Stimulated activated CD8-positive, alpha-beta memory T cell treated with anti-CD3 and anti-CD28 coated beads, Interleukin-15, amount 100 ng/mL, for 1 hour (primary cell): ENCODE measurements at places on chromosomes 2 and 18.

- no peak for DNase-seq
Observed at GRCh38 chr18:31489311-31489710, 8.7 kb upstream of the DSG2 start.

DNA sequence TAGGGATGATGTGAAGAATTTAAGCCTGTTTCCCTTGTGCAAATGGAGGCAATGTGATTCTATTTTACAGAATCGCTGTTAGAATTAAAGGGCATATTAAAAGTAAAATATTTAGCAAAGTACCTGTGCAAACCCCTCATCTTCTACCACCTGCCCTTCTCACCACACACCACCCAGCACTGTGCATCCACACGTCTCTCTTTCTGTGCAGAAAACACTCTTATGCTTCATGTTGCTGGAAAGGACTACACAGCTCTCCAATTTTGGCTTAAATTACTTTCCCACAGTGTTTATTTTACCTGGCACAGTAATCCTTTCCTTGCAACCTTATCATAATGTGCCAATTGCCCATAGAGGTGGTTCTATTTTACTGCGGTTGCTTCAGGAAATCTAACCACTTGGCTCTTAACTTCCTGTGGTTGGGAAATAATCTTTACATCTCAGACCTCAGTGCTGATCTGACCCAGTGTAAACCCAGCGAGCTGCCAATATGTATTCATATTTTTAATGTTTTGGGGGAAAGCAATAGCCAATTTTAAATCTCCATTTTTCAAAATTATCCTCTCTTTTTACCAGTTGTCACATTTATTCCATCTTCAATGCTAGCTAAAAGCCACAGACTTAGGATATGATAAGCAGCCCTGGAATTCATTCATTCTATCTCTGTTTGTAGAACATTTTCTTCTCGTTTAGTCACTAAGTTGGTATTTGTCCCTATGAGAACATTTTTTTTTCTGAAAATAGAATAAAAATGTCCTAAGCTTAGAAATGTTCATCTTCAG, 250.9 kb downstream of the DSEL start:
- DNase-seq = no peak

DNA sequence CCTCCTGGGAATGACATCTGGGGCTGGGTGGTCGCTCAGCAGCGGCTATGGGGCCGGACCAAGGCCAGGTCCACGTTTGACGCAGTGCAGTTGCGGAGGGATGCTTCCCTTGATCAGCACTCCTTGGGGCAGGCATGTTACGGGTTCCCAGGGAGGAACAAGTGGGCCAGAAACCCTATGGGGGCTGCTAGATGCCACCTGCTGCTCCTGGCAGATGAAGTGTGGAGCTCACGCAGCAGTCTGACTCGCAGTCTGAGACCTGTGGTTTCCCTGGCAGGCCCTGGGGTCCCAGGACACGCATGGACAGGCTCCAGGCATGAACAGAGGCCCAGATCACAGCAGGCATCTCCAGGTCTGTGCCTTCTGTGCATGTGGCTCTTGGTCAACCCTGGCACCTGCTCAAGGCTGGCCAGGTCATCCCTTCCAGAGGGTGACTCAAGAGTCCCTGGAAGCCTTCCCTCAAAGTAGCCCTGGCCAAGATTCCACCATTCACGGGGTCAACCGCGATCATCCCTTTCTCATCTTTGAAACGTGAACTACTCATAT, 20.0 kb downstream of the KCNF1 start:
- DNase-seq = no peak

DNA sequence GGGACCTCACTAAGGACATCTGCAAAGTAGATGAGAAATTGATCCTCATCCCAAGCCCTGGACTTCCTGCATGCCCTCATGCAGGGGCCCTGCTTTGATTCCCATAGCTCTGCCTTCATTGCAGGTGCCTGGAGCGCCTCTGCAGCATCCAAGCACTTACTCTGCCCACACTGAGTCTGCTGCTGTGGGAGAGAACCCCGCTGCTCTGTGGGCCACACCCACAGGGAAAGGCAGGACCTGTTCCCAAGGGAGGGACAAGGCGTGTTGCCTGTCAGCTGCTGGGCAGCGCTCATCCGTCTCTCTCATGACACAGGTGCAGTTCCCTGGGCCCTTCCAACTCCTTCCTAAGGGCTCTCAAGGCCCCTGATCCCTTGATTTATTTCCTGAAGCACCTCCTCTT, 266.8 kb upstream of the SMIM21 start:
- DNase-seq = no peak

GRCh38 chr2:23900541-23901322, 26.2 kb downstream of the ATAD2B start:
- no peak for DNase-seq

- DNase-seq = no peak
Observed at GRCh38 chr2:64711252-64711800, 57.6 kb upstream of the SERTAD2 start.

GRCh38 chr2:240567872-240568677, at the start of gene RNPEPL1:
Gene RNPEPL1 (plus strand): TSS chr2:240568484. CDS start chr2:240568587, 103 bp downstream.
- no peak for DNase-seq

DNA sequence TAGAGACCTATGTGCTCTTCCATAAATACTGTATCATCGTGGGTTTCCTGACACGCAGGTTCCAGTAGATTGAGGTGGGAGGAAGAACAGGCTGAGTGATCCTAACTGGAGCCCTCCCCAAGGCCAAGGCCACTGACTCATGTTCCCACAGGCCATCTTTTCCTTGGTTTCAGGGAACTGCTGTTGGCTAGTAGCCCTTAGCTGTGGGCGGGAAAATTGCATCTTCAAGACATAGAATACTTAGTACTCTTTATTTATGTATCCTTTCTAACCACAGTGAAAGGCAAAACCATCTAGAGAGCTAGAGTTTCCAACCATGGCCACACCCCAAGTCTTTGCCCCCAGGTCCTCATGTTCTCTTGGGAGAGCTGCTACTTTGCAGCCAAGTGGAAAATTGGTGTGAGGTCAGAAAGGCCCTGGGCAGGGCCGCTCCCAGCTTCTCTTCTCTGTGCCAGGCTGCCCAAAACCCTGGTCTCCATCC, 55.9 kb downstream of the COPS8 start:
- no peak for DNase-seq

- DNase-seq = no peak
Observed at GRCh38 chr2:27431395-27431794, 3.0 kb downstream of the NRBP1 start.

DNA sequence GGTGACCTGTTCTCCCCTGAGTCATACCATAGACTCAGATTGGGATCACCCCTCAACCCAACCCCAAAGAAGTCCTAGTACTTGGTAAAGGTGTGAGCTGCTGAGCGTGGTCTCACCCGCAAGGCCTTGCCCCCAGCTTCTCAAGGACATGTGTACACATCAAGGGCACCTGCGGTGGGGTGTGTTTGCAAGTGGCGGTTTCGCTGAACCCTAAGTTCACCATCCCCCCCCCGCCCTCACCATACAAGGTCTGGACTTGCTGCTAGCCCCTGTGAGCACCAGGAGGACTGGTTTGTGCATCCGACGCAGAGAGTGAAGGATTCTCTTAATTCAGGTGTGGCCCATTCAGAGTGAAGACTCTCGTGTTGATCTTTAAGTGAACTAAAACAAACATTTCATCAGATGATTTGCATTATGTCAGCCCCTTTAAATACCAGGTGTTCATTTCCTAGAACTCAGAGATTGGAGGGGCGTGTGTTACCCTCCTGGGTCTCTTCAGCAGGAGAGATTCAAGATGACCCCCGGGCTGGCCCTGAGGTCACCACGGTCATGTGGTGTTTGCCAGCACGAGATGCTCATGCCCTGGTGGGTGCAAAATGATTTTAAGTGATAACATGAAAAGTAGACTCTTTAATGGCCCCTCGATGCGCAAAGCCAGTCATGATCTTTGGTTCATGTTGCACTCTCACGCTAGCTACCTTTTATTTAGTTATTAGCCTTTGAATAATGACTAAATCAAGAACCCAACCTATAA, 27.8 kb downstream of the MTERF4 start:
- no peak for DNase-seq

DNA sequence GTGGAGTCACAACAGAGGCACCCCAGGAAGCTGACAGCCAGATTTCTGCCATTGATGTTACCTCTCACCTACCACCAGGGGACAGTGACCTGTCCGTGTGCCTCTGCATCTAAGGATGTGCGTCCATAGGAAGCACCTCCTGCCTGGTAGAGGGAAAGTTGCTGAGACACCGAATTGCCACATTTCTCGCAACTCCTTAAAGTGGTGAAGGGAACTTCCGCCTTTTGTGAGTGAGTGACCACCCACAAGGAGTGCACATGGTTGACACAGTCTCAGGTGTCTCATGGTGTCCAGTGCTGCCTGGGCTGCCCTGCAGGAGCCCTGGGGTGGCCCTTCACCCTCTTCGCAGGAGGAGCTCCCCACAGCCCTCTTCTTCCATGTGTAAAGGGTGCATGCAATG, 201.8 kb downstream of the GBX2 start:
- no peak for DNase-seq

DNA sequence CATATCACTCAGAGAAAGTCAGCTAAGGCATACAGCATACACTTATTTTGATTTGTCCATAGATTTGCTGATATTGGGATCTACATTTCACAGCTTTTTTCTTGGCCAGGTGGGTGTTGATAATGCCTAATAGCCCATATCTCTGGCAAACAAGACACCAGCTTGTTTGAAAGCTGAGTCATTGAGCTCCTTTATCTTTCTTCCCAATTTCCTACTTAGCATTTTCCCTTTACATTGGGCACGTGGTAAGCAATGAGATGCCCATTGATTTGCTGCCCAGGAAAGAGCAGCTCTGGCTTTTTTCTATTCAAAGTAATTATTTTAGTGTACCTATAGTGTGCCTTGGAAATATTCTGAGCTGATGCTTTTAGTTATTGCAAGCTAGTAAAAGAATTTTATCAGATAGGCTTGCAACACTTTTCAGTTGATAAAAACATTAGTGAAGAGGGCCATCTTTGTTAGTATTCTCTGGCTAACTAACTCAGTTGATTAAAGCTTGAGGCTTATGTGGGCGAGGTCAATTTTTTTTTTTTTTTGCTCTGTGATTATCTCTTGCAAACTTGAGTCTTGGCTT, 79.6 kb downstream of the OSBPL6 start:
- no peak for DNase-seq

- DNase-seq = no peak
Observed at GRCh38 chr2:191574232-191574631, 103.7 kb upstream of the NABP1 start.

- DNase-seq = no peak
Observed at GRCh38 chr2:24489465-24490180, 1.4 kb upstream of the NCOA1 start.

- DNase-seq = no peak
Observed at GRCh38 chr18:37575646-37576045, 10.0 kb upstream of the CELF4 start.

DNA sequence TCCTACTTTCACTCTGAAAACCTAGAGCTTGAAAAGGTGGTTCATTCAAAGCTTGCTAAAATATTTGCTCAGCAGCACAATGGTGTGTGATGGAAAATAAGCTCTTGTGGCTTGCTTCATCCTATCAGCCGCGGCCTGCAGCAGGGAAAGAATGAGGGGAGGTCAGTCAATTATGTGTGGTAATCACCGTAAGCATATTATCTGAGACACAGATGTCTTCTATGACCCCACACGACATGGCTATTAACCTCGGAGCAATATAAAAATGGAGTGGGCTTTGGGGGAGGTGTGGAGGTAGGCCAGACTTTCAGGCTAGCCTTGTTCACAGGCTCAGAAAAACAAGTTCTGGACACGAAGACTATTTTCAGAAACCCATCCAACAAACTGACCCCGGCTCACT, 98.4 kb upstream of the SIX3 start:
- no peak for DNase-seq

DNA sequence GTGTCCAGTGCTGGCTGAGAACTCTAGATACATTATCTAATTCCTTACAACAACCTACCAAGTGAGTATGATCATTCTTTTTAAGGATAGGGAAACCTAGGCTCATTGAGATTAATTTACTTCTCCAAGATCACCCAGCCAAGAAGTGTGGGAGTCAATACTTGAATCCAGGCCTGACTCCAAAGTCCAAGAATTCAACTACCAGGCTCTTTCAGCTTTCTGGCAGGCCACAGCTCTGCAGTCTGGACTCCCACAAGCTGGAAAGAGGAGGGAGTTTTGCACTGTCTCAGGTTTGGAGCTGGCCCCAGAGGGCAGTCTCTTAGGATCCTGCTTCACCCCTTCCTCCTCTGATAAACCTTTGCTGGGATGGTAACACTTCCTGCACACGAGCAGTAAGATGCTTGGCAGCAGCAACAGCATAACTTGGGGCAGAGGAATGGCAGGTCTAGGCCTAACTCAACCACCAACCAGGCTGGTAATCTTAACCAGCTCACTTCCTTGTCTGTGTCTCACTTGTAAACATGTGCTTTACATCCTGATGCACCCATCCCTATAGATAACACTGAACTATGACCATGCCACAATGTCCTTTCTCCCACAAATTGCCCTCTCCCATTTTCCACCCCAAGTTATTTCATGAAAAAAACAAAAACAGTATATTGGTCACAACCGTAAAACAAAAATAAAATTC, 111.1 kb upstream of the ACAA2 start:
- no peak for DNase-seq

DNA sequence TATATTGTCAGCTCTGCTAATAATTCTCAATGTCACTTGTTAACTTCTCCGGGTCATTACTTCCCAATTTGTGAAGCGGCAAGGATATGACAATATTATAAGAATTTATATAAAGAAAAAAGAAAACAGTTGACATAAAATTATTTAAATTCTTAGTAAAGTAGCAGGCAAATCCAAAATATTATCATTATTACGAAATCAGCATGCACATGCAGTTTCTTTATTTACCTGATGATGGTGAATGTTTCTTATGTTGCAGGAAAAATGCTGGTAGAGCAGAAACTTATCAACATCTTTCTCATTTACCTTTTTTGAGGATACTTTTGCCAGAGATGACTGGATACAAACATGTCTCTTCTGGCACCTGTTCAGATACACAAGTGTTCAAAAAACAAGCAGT, 38.1 kb downstream of the SRBD1 start:
- no peak for DNase-seq

- DNase-seq = no peak
Observed at GRCh38 chr2:128752691-128753263, 434.1 kb upstream of the HS6ST1 start.

DNA sequence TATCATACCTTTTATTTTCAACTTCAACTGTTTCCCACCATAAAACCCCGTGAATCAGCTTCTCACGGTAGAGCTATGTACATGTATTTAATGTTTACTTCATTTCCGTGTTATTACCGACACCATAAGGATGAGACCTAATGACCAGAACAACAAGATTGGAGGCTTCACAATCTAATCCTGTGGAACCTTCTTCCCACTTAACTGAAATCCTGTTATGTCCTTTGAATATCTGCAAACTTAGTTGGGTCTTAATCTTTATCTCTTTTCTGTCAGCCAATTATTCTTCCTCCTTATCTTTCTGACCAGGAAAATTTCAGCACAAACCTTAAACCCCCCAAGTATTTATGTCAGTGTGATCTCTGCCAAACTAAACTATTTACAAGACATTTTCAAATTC, 214.4 kb downstream of the TMX3 start:
- DNase-seq = no peak

GRCh38 chr2:161063157-161063945, 96.9 kb upstream of the TANK start:
- peak; percentile 41 for DNase-seq

GRCh38 chr18:65852273-65852672, 101.5 kb downstream of the CDH7 start:
- DNase-seq = no peak

- no peak for DNase-seq
Observed at GRCh38 chr2:204425821-204426220, 119.5 kb upstream of the PARD3B start.

GRCh38 chr2:1744446-1745170, at the start of gene PXDN:
Gene PXDN (minus strand): TSS chr2:1744515. CDS start chr2:1744455, 60 bp downstream.
- no peak for DNase-seq

GRCh38 chr18:35183886-35184285, 56.9 kb upstream of the ZNF397 start:
- DNase-seq = no peak
